ENCODE measurements at places on chromosomes 7 and 10.

GRCh38 chr7:102079140-102080018 lies 207.3 kb upstream of the SH2B2 start:
- no peak for DNase-seq

DNA sequence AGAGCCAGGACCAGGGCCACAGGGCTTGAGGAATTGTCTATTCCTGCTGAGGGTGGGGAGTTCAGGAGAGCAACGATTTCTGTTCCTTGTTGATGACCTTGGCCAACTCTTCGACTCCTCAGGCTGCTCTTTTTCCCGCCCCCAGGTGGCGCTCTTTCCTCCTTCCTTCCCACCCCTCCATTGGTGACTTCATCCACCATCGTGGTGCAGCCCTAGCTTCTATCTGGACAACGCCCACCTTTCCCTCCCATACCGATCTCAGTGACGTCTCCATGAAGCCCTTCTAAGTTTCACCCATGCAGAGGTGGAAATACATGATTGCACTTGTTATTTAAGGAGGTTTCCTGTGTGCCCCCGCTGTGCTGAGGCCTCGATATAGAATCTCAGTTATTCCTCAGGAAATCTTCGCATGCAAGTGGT lies 22.1 kb upstream of the CARD11 start:
- DNase-seq, result no peak

- DNase-seq, result no peak
These were observed 81.8 kb downstream of the HERPUD2 start for GRCh38 chr7:35613150-35613549.

- DNase-seq, result no peak
These were observed 55.6 kb downstream of the GRB10 start for GRCh38 chr7:50727072-50727471.

DNA sequence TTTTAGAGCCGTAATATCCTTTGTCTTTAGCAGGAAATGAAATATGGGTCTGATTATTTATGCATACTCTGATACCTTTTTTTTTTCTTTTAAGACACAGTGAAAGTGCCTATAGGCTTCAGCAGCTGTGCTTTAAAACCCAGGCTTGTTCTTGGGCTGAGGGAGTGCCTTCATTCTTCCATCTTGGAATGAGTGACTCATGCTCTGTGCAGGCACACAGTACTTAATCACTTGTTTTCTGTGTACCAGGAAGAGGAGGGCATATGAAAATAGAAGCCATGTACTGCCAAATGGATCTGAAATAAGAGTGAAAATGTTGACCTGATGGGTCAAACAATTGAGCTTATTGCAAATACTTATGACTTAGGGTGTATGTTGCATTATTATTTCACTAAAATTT lies 12.0 kb downstream of the INPP5F start:
- no peak for DNase-seq

- no peak for DNase-seq
These were observed 3.3 kb upstream of the ELOVL3 start for GRCh38 chr10:102222797-102223196.

DNA sequence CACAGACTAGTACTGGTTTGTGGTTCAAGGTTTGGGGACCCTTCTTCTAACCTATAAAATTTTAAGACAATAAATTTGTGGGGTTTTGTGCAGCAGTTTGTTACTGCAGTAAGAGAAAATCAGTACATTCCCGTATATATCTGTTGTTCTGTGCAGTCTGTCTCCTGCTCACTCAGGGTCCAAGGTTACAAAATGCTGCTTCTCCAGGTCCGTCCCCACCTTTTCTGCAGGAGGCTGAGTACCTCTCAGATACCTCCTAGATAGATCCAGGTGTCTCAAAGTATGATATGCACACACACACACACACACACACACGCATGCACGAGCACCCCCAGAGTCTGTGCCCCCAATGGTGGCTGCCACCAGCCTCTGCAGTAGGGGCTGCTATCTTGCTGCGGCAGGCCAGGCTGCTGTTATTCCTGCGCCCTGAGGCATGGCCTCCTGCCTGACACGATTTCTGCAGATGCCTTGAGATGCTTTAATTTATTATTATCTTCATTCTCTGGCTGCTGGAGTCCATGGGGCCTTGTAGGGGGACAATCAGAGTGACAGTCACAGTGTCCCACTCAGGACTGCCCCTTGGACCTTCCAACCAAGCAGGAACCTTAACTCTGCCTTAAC lies 25.2 kb upstream of the ASL start:
- no peak for DNase-seq

DNA sequence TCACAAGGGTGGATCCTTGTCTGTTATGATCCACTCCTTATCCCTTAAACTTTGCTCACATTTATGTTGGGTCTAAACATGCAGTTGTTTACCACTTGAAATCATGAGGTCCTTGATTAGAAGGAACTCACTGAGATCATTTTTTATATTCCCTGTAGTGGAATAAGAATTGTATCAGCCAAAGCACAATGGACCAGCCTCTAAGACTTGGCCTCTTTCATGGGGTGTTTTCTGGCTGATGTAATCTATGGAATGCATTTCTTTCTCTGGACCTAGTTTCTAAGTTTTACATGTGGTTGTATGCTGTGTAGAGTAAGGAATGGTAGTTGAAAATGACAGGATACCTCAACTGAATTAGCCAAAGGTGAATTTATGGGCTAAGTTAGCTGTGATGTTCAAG lies 376.6 kb downstream of the SORCS3 start:
- DNase-seq, result no peak

DNA sequence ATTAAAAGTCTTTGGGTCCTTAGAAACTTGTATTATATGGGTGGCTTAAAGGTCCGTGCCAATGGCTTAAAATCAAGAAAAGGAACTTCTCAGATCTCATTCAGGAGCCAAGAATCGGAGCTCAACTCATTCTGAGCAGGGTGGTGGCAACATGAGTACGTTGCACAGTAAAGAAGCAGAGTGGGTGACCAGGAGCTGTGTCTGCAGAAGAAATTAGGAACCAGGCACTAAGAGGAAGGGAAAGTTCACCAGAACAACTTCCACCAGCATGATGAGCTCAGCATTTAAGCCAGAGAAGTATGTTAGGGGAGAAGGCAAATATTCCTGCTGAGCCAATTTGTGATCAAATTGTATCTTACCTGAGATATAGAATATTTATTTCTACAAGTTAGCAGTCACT lies 236.0 kb upstream of the NRP1 start:
- no peak for DNase-seq

DNA sequence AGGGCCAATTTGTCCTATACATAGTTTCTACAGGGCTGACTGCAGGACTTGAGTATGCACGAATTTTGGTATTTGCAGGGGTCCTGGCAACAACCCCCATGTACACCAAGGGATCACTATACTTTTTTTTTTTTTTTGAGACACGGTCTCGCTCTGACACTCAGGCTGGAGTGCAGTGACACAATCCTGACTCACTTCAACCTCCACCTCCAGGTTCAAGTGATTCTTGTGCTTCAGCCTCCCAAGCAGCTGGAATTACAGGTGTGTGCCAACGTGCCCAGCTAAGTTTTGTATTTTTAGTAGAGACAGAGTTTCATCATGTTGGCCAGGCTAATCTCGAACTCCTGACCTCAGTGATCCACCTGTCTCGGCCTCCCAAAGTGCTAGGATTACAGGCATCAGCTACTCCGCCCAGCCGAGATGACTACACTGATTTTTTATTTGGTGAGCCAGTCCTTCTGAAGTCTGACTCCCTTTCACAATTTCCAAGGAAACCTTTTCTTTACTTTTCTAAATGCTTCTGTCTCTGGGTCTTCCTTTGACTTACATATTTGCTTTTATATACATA lies 19.8 kb downstream of the CFAP70 start:
- DNase-seq, result no peak

GRCh38 chr7:136923111-136923667 lies 54.7 kb downstream of the CHRM2 start:
- DNase-seq, result no peak

DNA sequence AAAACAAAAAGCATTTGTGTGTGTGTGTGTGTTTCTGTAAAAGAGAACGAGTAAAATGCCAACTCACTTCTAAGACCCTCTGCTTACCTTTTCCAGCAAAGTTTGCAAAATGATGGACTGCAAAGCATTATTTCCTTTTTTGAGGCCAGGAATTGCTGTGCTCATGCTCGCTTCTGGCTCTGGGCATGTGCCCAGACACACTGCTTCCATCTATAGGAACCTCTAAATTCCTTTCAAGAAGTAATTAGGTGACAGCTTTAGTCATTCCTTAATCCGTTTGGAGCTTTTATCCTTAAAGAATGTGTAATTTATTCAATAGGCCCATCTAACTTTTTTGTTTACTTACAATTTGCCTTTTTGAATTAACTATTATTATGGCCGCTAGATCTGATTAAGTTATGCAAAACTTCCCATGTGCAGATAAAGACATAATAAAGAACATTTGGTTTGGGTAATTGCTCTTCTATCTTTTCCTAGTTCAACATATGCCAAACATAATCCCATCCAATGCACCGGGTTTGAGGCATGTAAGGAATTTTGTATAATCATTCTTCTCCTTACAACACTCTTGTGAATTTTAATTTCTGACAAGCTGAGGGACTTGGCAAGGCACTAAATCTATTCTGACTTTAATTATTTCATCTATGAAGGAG lies 34.7 kb downstream of the A1CF start:
- DNase-seq, result no peak

DNA sequence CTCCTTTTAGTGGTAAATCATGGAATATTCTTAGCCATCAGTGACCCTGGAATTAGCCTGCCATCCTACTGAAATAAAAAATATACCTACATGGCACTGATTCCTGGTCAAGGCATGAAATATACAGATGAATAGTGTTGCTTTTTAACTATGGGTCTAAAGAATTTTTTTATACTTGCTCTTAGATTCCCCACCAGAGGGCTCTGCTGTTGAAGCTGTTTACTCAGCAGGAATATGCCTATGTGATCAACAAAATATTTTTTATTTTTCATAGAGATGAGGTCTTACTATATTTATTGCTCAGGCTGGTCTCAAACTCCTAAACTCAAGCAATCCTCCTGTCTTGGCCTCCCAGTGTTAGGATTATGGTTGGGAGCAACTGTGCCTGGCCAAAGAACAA lies 13.5 kb downstream of the ZC3HC1 start:
- no peak for DNase-seq

DNA sequence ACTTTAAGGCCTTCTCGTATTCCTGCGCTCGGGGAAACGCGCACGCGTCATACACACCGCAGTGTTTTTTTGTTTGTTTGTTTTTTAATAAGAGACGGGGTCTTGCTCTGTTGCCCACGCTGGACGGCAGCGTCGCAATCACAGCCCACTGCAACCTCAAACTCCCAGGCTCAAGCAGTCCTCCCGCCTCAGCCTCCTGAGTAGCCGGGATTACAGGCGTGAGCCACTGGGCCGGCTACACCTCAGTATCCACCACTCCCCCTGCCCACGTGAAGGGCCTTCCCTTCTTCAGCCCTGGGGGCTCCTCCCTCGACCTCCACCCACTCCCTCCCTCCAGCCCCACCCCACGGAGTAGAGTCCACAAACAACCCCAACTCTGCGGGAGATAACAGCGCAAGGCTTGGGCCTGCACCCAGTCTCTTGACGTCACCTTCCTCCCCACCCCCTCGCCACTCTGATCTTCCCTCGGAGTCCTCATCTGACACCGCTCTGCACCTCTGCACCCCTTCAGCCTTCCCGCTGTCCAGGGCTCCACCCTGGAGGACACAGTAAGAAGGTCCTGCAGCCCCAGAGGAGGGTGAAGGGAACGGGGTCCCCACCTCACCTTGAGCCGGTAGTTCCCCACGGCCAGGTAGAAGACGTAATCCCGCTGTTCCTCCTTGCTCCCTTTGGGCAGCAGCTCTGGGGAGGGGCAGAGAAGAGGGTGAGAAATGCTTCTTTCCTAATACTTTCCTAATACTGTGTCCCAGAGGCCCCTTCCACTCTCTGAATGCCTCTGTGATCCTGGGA lies 2.8 kb upstream of the CLDN15 start:
- DNase-seq, result no peak

DNA sequence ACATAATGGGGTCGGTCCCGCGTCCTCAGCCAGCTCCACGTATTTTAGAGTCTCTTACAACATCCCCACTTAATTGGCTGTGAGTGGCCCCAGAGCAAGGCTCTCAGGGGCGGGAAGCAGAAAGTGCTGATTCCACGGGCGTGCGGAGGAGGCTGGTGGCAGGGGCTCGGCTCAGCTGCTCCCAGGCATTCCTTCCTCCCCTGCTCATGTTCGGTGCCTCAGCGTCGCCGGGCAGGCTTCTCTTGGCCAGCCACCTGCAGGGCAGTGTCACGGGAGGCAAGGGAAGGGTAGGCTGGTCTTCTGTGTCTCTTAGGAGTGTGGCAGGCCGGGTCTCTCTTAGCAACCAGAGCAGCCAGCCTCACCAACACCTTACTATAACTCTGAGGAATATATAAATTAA lies 33.8 kb downstream of the IL15RA start:
- DNase-seq, result no peak

GRCh38 chr7:157527686-157528085 lies 190.9 kb downstream of the DNAJB6 start:
- DNase-seq, result no peak

- DNase-seq, result no peak
These were observed 156.7 kb downstream of the PRKG1 start for GRCh38 chr10:51230887-51231585.

- DNase-seq, result no peak
These were observed 50.5 kb upstream of the BMPER start for GRCh38 chr7:33854801-33855350.

All from stimulated activated CD4-positive, alpha-beta T cell treated with anti-CD3 and anti-CD28 coated beads, Interleukin-1b, Interleukin-23, amount 100 ng/mL, for 1 hour (primary cell).